ENCODE measurements at places on chromosomes 3 and 15. TPM values are rescaled to one million over a fixed set of nuclear protein-coding genes. Genes with fewer than 3 reads are reported as not detected.

Gene ATOSA
- total RNA-seq, result 13.5 TPM

GRCh38 chr15:100601163-100601562 lies 821 bp downstream of the LINS1 start:
- H3K36me3 ChIP-seq, result peaks cover 41% of the 10 kb centered on the region
- H3K4me1 ChIP-seq, result peaks cover 63% of the 10 kb centered on the region
- H3K4me3 ChIP-seq, result no peak overlapping the region
- no peak overlapping the region for H3K27ac ChIP-seq
- peak; percentile 75 for DNase-seq
- H3K27me3 ChIP-seq, result no peaks in the 10 kb centered on the region

GRCh38 chr3:73520931-73521461 lies 103.7 kb downstream of the PDZRN3 start:
- DNase-seq, result no peak
- H3K27me3 ChIP-seq, result peaks cover 3% of the 10 kb centered on the region

Gene AADACL2
- not detected for total RNA-seq

DNA sequence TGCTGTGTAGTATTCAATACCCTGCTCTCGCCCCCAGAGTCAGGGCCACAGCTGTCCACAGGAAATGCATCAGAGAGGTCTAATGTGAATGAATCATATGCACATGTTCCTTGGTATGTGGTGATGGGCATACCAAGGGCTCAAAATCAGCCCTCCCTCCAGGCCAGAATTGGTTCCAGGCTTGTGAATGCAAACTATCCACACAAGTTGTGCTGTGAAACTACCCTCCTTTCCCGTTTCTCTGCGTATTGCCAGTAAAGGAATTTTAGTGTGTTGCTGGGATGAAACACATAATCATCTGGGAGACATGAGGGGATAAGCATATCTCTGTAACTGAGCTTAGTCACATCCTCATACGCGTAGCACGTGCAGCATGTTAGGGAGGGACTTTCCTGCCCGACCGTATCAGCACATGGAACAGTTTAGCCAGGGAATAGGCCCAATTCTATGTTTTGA lies 9.2 kb upstream of the MME start:
- H3K4me1 ChIP-seq, result no peaks in the 10 kb centered on the region
- H3K27ac ChIP-seq, result no peak overlapping the region
- H3K27me3 ChIP-seq, result no peaks in the 10 kb centered on the region
- no peak overlapping the region for H3K4me3 ChIP-seq
- no peaks in the 10 kb centered on the region for H3K36me3 ChIP-seq

GRCh38 chr3:193271101-193271840 lies 30.2 kb downstream of the PLAAT1 start:
- no peaks in the 10 kb centered on the region for H3K36me3 ChIP-seq
- no peaks in the 10 kb centered on the region for H3K4me1 ChIP-seq
- DNase-seq, result no peak
- no peak overlapping the region for H3K4me3 ChIP-seq

- H3K4me3 ChIP-seq, result no peak overlapping the region
- H3K4me1 ChIP-seq, result no peaks in the 10 kb centered on the region
- no peak for DNase-seq
These were observed 409.2 kb downstream of the DIPK2A start for GRCh38 chr3:144380849-144381248.

Gene TGM4
- not detected for total RNA-seq

DNA sequence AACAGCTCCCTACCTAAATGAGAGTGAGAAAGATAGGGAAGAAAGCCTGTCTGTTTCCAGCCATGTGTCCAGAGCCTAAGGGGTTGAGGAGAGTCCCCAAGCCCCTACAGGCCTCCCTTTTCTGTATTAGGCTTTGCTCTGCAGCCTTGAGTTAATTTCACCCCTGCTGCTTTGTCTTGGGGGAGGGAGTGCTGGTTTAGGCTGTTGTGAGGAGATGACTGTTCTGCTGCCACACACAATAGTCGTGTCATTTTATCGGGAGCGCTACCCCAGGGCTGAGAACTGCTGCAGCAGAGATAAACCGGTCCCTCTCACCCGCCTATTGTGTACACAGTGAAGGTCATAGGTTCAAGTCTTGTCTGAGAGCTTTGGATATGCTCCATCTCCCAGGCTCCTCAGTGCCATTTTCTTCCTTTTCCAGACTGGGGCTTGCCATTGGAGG lies 1.4 kb downstream of the ZNF609 start:
- H3K4me3 ChIP-seq, result peak overlapping the region; percentile 83
- peak; percentile 65 for DNase-seq
- peak overlapping the region; percentile 89 for H3K27ac ChIP-seq

GRCh38 chr15:91611561-91612323 lies 241.8 kb upstream of the SLCO3A1 start:
- no peak overlapping the region for H3K4me3 ChIP-seq
- H3K4me1 ChIP-seq, result no peaks in the 10 kb centered on the region
- DNase-seq, result no peak
- H3K36me3 ChIP-seq, result no peaks in the 10 kb centered on the region

Gene NOX5
- total RNA-seq, result not detected

DNA sequence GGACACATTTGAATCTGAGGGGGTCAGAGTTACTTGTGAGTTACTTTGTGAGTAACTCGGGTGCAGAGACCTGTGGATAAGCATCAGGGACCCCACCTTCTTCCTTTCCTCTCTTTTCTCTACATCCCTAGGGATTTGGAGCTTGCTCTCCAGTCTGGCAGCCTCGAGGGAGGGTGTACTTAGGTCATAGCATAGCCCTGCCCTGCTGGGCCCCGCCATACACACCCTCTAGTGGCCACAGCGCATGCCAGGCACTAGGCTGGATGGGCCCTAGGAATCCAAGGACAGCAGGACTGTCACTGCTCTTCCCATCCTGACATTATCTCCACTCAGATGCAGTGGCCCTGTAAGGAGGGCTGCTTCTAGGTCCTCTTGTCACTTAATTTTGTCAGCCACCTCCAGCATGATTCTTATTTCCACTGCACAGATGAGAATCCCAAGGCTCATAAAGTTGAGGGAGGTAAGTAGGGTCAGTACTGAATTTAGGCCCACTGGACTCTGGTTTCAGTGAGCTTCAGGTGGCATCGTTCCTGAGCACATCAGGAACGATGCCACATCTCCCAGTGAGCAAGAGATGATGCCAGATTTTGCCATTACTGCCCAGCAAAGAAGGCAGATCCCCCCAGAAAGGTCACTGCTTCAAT lies 3.6 kb upstream of the SMAD6 start:
- DNase-seq, result peak; percentile 48
- H3K4me3 ChIP-seq, result no peak overlapping the region
- no peaks in the 10 kb centered on the region for H3K36me3 ChIP-seq
- H3K27me3 ChIP-seq, result peaks cover 2% of the 10 kb centered on the region

DNA sequence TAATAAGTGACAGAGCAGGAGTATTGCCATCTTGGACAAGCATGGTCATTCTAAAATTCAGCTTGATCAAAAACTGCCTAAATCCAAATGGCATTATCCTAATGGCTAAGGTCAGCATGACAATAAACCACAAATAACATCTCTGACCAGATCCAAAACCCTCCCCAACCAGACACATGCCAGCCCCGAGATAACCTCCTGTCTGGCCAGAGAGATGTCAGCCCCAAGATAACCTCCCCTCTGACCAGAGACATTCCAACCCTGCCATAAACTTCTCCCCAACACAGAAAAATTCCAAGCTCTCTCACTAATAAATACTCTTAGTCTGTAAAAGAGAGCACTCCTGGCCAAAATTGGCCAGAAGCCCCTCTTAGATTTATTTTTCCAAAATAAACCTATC lies 470.5 kb upstream of the UBE2E2 start:
- H3K27me3 ChIP-seq, result no peaks in the 10 kb centered on the region
- no peak overlapping the region for H3K4me3 ChIP-seq
- H3K36me3 ChIP-seq, result no peaks in the 10 kb centered on the region
- H3K4me1 ChIP-seq, result no peaks in the 10 kb centered on the region
- no peak overlapping the region for H3K27ac ChIP-seq
- DNase-seq, result no peak

Gene KNL1
- total RNA-seq, result 26.2 TPM

- peaks cover 15% of the 10 kb centered on the region for H3K4me1 ChIP-seq
- no peak overlapping the region for H3K4me3 ChIP-seq
These were observed 19.8 kb downstream of the CCR3 start for GRCh38 chr3:46261926-46262594.

Gene SAMMSON
- total RNA-seq, result not detected

Gene CDCP1
- 3.7 TPM for total RNA-seq

Gene EPHA3
- total RNA-seq, result 0.09 TPM

DNA sequence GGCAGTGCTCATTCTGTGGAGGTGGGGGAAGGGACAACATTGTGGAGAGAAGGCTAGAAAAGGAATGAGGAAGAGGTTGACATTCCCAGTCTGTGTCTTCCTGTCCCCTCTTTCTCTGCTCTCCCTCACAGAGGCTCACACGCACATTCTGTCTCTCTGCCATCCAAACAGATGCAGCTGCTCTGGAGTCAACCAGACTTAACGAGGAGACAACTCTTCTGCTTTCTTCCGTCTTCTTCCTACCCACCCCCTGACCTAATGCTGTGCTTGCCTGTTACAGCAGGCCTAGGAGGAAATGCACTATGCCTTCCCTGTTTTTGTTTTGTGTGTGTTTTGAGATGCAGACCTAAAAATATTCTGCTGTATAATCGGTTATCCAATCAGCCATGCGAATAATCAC lies 121.9 kb downstream of the CACNA1D start:
- H3K27ac ChIP-seq, result no peak overlapping the region
- no peak for DNase-seq
- H3K4me1 ChIP-seq, result no peaks in the 10 kb centered on the region

All from activated CD4-positive, alpha-beta T cell treated with anti-CD3 and anti-CD28 coated beads for 36 hours (primary cell).